Stimulated activated CD4-positive, alpha-beta T cell treated with anti-CD3 and anti-CD28 coated beads, Interleukin-1b, Interleukin-23, amount 100 ng/mL, for 4 hours (primary cell): ENCODE measurements at places on chromosomes 2 and 18.

GRCh38 chr18:54767098-54767497, 61.2 kb upstream of the RAB27B start:
- DNase-seq: no peak

- no peak for DNase-seq
Observed at GRCh38 chr2:173667415-173667814, 297.8 kb downstream of the SP3 start.

DNA sequence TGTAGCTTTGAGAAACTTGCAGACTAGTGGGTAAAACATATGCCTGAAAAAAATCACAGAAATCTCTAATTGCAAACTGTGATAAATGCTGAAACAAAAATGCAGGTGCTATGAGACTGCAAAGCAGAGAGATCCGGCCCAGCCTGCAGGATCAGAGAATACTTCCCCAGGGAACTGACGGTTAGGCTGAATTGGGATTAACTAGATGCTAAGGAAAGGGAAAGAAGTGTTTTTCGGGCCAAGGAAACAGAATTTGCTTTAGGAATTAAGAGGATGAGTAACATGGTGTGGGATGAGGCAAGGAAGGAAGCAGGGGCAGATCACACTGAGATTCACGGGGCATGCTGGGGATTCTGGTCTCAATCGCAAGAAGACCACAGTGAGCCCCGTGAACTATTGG, 71.5 kb downstream of the OSBPL6 start:
- no peak for DNase-seq

GRCh38 chr2:99883358-99883757, 259.0 kb downstream of the AFF3 start:
- DNase-seq: no peak

- DNase-seq: no peak
Observed at GRCh38 chr18:45503990-45504389, 111.3 kb upstream of the SLC14A2 start.

DNA sequence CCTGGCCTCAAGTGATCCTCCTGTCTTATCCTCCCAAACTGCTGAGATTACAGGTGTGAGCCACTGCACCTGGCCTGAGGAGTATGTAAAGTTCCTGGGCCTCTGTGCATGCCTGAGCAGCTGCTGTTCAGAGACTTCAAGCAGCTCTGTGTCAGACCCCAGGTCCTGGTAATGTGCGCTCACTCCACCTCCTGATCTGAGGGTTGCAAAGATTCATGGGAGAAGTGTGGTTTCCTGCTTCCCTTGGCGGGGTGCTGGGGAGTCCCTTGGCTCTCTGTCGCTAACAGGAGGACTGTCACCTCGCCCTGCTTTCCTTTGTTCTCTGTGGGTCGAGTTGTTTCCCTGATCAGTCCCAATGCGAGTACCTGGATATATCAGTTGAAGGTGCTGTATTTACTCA, 8.6 kb upstream of the IL36A start:
- DNase-seq: peak; percentile 19

DNA sequence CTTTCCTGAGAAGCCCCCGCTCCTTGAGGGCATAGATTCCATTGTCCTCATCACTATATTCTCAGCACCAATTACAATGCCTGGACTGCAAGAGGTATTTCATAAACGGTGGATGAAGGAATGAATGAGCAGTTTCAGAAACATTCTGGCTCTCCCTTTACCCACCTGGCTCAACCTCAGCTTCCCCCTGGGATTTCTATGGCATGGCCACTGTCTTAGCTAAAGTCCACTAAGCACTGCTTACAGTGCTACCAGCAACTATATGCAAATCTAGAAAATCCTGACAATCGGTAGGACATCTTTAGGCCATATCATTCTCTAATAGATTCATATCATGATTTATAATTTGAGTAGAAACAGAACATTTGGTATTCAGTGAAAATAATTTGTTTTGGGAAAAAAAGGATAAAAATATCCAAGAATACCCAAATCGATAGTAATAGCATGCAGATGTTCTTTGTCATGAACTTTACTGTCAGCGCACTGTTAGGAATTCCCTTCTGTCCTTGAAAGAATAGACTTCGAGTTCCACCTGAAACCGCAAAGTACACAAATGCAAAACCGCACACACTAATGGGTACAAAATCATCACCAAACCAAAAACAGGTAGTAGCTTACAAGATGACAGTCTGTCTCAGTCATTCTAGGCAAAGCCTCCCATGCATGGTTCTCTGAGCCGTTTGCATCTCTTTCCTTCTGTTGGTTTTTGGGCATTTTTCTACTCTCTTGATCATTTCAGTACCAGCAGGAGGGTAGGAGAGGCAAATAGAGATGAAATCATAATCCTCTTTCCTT, 303.6 kb upstream of the ID2 start:
- DNase-seq: no peak

DNA sequence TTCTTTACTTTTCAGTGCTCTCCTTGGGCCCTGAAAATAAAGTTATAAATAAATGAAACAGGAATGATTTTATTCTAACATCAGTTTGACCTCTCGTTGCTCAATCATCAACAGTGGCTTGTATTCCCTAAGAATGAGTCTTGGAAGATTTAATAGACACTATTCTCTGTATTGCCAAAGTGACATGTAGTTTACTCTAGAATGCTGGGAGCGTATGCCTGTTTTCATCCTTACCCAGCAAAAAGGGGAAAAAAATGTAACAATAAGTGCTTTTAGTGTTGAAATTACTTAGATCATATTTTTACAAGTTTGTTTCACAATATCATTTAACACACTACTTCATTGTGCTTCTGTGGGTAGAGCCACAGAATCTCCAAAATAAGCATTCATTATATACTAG, 240.6 kb upstream of the CWC22 start:
- DNase-seq: no peak
